ENCODE measurements at places on chromosomes 7 and 10.

GRCh38 chr10:43372765-43373361 lies 1.4 kb downstream of the FXYD4 start:
- H3K4me3 ChIP-seq: no peak overlapping the region
- DNase-seq: no peak
- no peak overlapping the region for H3K27ac ChIP-seq
- no peaks in the 10 kb centered on the region for H3K36me3 ChIP-seq

DNA sequence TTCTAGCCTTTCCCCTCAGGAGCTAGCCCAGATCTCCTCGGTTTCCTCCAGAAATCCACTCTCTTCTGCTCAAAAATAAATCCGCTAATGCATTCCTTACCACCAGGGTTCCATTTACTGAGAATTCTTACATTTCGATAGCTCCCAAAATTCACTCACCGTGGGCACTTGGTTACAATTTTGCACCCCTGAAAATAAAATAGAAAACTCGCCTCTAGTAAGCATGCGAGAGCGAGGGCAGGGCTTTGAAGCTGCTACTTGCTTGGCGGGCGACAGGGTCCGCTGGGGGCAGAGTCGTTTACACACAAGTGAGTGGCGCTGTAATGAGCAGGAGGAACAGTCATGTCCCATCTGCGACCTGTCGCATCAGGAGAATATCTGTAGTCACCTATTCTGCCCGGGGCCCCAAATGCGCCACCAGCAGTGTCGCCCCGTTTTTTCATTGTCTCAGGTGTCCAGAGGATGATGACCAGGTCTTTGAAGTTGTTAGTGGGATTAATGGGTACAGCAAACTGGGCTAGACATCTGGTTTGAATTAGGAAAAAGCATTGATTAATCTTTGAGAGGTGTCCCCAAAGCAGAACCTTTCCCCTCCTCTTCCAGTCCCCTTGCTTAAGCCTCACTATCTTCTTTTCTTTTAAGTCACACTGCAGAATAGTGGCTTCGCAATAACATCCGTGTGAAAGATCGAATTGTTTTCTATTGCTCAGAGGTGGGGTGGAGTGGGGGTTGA lies 1.2 kb upstream of the MEOX2 start:
- H3K27ac ChIP-seq: no peak overlapping the region
- H3K36me3 ChIP-seq: peaks cover 3% of the 10 kb centered on the region
- peaks cover 33% of the 10 kb centered on the region for H3K27me3 ChIP-seq
- H3K4me1 ChIP-seq: no peaks in the 10 kb centered on the region

DNA sequence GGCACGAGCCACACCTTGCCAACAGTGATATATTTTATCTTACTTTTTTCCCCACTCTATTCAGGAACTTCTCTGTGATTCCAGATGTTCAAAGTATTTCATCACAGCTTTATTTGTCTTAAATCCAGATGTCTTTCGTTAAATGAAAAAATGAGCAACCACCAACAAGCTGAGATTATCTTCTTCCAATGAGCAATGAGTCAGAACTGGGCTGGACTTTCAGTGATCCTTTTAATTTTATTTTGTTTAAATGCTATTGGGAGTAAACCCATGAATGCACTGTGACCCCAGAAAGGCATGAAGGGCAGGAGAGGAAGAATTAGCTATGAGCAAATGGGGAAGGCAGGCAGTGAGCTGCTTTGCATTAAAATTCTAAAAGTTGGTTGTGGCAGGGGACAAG lies 77.6 kb upstream of the IMMP2L start:
- H3K36me3 ChIP-seq: no peaks in the 10 kb centered on the region
- no peak overlapping the region for H3K27ac ChIP-seq
- peaks cover 3% of the 10 kb centered on the region for H3K27me3 ChIP-seq
- DNase-seq: no peak
- H3K4me3 ChIP-seq: no peak overlapping the region

DNA sequence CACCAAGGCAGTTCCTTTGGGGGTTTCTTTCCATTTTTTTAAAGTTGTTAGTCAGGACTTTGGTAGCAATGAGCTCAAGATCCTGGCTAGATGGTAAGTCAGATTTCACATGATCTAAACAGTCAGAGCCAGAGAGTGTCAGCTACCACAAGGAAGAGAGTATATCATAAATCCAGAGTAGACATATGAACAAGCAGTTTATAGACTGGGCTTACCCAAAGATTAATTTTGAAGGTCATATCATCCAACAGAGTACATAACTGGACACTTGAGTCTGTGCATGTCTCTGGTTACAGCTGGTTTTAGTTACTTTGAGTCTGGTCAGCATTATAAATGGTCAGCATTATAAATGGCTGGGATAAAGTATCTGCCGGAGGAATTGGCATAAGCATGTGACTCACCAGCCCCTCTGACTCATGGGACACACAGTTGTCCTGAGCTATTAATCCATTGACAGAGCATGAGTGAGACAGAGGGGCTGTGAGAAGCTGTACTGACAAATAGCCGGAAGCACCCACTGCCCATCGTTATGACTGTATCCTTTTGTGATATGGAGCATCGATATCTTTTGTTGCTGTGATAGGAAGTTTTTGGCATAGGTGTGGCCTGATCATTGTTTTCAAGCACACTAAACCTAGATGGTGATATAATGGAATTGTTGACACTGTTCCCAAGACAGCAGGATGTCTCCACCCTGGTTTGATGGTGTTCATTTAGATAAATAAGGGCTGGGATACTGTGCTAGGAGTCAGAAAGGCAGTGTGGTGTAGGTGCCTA lies 19.3 kb downstream of the PPP1R3C start:
- no peak overlapping the region for H3K27ac ChIP-seq
- H3K4me3 ChIP-seq: no peak overlapping the region
- no peak for DNase-seq
- H3K4me1 ChIP-seq: no peaks in the 10 kb centered on the region

- no peaks in the 10 kb centered on the region for H3K36me3 ChIP-seq
- H3K27ac ChIP-seq: no peak overlapping the region
- no peaks in the 10 kb centered on the region for H3K27me3 ChIP-seq
- H3K4me3 ChIP-seq: no peak overlapping the region
Measured at GRCh38 chr7:47649919-47650318, 68.0 kb upstream of the TNS3 start.

- H3K36me3 ChIP-seq: no peaks in the 10 kb centered on the region
- DNase-seq: no peak
- H3K27ac ChIP-seq: no peak overlapping the region
- no peaks in the 10 kb centered on the region for H3K27me3 ChIP-seq
- no peak overlapping the region for H3K4me3 ChIP-seq
Measured at GRCh38 chr7:147607157-147607800, 983.3 kb upstream of the C7orf33 start.

- H3K4me1 ChIP-seq: peaks cover 36% of the 10 kb centered on the region
- H3K36me3 ChIP-seq: no peaks in the 10 kb centered on the region
- H3K27me3 ChIP-seq: no peaks in the 10 kb centered on the region
- no peak overlapping the region for H3K4me3 ChIP-seq
Measured at GRCh38 chr10:102630663-102631062, 13.6 kb upstream of the TRIM8 start.

GRCh38 chr10:45513551-45513950 lies 139.5 kb downstream of the ALOX5 start:
- DNase-seq: no peak
- H3K27ac ChIP-seq: no peak overlapping the region
- H3K36me3 ChIP-seq: peaks cover 2% of the 10 kb centered on the region
